Stimulated activated CD4-positive, alpha-beta T cell treated with anti-CD3 and anti-CD28 coated beads, Interleukin-12 subunit alpha, Interleukin-12 subunit beta, amount 100 ng/mL, for 48 hours (primary cell): ENCODE measurements at places on chromosomes 1 and 21.
A peak's percentile ranks its signal among the peaks of the same experiment; 100 is the strongest.

DNA sequence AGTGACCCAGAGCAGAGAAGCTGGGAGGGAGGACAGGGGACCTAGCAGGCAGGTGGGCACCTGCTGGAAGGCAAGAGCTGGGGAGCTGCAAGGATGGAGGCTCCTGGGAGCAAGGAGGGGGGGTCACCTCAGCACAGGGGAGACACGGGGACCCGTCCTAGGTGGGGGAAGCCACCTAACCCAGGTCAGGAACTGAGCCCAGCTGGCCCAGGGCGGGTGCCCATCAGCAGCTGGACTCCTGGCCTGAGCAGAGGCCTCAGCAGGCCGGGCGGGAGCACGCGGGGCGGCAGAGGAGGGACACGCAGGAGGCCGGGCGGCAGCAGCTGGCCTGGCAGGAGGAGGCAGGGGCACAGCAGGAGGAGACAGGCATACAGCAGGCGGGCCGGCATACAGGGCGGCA, 949 bp downstream of the KRTAP10-1 start:
- DNase-seq = no peak

- DNase-seq = no peak
These were observed 12.6 kb downstream of the FTCD start for GRCh38 chr21:46142582-46143473.

DNA sequence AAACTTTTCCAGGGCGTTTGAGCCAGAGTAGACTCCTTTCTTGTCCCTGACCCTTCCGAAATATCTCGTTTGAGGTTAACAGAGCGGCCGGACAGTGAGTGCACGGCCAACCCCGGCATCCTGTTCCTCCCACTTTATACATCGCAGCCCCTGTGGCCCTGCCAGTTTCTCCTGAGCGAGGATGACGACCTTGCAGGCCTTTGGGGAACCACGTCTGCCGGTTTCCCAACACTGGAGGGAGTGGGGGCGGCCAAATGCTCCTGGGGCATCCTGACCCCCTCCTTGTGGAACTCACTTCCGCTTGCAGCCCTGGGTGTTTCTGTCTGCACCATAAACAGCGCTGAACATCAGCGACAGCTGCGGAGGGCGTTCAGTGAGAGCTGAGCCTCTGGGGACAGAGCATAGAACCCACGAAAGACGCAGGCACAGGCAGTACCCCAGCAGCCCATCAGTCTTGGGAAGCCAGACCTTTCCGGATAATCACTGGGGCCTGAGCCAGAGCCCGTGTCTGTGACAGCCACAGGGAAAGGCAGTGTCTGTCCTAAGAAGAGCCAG, 4.8 kb upstream of the KCNAB2 start:
- no peak for DNase-seq

GRCh38 chr1:234170622-234171021, 202.6 kb upstream of the COA6 start:
- no peak for DNase-seq

DNA sequence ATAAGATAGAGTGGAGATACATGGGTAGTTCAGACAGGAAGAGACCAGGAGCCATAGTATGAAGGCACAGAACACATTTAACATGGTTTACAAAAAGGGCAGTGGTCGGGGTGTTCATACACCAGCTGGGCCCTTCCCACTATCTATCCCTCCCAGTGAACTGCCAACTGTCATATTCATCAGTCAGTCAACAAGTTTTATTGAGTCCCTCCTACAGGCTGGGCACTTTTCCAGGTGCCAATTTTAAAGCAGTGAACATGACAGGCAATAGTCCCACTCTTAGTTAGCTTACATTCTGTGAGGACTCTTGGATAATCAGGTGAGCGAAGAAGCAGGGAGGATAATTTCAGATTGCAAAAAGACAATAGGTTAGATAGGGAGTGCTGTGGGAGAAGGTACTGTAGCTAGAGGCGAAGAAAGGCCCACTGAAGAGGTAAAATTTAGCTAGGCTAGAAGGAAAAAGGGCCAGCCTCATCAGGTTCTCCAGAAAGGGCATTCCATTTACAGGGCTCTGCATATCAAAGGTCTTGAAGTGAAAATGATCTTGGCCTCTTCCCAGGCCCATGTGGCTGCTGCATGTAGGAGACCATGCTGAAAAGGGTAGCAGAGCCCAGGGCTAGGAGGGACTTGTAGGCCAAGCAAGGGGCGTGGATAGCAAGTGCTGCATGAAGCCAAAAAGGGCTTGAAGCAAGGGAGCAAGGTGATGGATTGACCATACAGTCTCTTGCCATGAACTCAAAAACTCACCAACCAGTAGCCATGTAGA, 274.7 kb upstream of the SNX7 start:
- no peak for DNase-seq

- DNase-seq = no peak
These were observed 9.3 kb downstream of the RGS1 start for GRCh38 chr1:192584866-192585265.

DNA sequence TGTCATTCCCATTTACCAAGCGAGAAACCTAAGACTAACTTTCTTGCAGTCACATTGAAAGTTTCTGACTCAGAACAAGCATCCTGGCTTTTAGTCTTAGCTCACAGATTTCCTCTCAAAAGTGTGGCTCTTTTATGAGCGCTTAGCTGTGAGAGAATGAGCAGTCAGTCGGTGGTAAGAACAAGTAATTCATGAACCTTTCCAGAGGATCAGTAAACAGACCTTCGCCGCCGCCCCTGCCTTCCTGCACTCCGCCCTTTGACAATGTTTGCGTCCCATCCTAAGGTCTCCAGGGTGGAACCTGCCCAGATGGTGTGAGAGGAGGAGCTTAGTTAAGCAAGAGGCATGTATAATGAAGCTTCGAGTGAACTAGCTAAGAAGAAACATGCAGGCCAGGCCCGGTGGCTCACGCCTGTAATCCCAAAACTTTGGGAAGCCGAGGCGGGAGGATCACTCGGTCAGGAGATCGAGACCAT, 142.4 kb downstream of the GLUL start:
- peak; percentile 66 for DNase-seq

DNA sequence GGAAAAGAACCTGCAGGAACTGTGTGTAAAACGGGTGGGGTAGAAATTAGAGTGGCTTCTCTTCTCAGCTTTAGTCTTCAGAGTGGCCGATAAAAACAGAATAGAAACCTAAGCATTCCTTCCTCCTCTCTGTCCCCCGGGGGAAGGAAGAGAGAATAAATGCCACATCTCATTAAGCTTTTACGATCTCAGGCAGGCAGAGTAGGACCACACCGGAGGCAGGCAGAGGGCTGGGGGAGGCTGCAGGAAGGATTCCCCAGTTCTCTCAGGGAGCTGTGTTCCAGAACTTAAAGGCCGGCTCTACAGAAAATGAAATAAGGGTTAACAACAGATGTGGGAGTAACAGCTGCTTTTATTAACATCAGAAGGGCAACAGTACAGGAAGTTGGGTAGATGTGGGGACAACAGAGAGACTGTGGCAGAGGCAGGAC, 24.5 kb upstream of the MEF2D start:
- DNase-seq = no peak

DNA sequence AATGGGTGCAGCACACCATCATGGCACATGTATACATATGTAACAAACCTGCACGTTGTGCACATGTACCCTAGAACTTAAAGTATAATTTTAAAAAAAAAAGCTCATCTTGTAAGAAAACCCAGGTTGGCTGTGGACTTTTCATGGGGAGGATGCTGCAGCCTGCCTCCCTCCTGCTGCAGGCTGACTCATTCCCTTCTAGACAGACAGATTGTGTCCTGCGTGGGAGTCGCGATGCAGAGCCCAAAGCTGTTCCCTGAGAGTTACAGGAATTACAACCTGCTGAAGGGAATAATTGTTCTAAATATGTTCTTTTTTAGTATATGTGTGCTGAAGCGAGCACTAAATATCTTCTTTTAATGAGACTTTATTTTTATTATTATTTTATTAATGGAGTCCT, 93.2 kb downstream of the TBX19 start:
- DNase-seq = no peak

- no peak for DNase-seq
These were observed 985 bp downstream of the SYT6 start for GRCh38 chr1:114152508-114153260.

DNA sequence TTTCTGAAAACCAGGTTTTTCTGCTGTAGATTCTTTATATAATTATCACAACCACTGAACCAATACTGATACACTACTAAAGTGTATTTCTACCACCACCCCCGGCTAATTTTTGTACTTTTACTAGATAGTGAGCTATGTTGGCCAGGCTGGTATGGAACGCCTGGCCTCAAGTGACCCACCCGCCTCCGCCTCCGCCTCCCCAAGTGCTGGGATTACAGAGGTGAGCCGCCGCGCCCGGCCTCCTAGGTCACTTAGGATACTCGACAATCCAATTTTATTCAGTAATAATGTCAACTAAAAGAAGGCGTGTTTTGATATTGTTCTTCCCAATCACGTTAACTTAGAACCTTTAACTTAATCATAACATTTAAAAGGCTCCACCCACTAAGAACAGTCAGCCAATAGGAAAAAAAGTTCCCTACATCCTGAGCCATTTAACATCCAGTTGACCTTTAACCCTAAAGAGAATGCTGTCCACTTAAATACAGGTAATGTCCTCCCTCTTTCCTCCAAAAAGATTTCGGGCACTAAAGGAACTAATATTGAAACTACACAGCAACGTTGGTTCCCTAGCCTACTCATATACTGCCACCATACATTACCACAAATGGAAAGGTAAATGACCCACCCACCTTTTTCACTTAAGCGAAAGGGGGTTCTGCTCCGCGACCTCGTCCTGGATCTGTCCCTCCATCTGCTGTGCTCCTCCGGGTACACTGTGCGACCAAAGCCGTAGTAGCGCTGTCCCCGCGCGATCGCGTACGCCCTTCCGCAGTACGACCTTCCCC, 1.2 kb downstream of the RSRP1 start:
- no peak for DNase-seq

DNA sequence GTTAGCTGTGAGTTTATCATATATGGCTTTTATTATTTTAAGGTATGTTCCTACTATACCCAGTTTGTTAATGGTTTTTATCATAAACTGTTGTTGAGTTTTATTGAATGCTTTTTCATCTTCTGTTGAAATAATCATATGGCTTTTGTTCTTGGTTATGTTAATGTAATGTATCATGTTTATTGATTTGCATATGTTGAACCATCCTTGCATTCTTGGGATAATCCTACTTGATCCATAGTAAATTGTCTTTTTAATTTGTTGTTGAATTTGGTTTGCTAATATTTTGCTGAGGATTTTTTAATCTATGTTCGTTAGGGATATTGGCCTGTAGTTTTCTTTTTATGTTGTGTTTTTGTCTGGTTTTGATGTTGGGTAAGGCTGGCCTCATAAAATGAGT, 185.6 kb downstream of the PAPPA2 start:
- DNase-seq = no peak

- peak; percentile 22 for DNase-seq
These were observed 65.2 kb upstream of the TARBP1 start for GRCh38 chr1:234544087-234544579.

- DNase-seq = no peak
These were observed 53.5 kb upstream of the C8B start for GRCh38 chr1:57019236-57019839.

DNA sequence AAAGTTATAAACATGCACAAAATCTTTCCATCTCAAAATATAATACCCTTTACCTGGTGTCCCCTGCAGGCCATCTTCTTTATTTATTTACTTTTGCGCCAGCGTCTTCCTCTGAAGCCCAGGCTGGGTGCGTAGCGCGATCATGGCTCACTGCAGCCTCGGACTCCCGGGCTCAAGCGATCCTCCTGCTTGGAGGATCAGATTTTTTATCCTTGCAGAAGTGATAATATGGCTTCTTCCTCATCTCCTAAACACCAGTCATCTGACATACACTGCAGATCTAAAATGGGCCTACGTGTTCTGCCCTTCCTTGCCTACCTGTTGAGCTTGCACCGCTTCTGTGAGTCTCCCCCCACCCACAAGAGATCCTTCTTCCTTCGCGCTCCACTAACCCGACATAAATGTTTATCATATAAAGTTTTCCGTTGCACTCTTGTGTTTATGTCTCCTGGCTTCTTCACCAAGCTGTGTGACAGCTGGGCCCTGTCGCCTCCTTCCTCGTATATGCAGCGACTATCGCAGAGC, 506 bp upstream of the SRP9 start:
- DNase-seq = no peak

- no peak for DNase-seq
These were observed 1422.9 kb downstream of the KCNT2 start for GRCh38 chr1:195185321-195185720.

- no peak for DNase-seq
These were observed 9.3 kb downstream of the ZNF672 start for GRCh38 chr1:248847181-248847955.

- no peak for DNase-seq
These were observed 28.0 kb upstream of the EVA1B start for GRCh38 chr1:36351227-36351977.

DNA sequence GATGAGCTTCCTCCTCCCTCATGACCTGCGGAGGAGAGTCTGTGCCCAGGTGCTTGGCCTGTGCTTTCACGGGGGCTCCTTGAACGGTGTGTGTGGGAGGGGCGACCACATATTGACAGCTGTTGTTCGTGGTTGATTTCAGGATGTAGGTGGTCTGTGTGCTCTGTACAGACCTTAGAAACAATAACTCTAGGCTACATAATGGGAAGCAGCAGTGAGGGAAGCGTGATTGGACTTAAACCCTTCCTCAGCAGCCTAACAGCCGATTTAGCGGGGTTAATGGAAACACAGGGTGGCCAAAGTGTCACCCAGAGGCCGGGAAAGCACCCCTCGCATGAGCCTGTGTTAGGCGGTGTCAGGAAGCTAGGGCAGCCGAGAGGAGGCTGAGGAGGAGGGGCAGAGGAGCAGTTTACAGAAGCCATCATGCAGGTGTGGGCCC, 56.0 kb downstream of the TBCE start:
- DNase-seq = peak; percentile 3

DNA sequence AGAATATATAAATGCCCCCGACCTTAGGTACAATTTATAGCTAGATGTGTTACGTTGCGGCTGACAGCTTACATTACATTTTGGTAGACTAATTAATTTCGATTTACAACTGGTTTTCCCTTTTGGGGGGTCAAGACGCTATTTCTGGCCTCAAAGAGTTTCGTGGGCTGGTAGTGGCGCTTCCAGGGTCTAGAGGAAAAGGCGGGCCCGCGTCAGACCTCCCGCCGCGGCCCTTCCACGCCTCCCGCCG, 391 bp downstream of the IFT25 start:
- DNase-seq = no peak

GRCh38 chr1:151968058-151968457, 25.6 kb downstream of the S100A10 start:
- DNase-seq = no peak

- DNase-seq = peak; percentile 51
These were observed 10.3 kb downstream of the INSRR start for GRCh38 chr1:156848461-156849150.

- no peak for DNase-seq
These were observed at the start of gene TMEM54 for GRCh38 chr1:32900956-32901822. Gene TMEM54 (minus strand): TSS chr1:32901389. CDS start chr1:32901238, 151 bp downstream.

DNA sequence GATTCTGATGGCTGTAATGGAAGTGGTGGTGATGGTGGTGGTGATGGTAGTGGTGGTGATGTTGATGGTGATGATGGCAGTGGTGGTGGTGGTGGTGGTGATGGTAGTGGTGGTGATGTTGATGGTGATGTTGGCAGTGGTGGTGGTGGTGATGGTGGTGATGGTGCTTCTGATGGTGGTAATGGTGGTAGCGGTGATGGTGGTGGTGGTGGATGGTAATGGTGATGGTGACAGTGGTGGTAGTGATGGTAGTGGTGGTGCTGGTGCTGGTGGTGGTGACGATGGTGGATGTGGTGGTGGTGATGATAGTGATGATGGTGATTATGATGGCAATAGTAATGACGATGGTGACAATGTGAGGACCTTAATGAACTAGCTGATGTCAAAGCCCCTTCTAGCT, 35.6 kb upstream of the LRRC3 start:
- DNase-seq = no peak
